Trophoblast cell (in vitro differentiated cells and primary cell): ENCODE measurements at places on chromosomes 5 and 9.

DNA sequence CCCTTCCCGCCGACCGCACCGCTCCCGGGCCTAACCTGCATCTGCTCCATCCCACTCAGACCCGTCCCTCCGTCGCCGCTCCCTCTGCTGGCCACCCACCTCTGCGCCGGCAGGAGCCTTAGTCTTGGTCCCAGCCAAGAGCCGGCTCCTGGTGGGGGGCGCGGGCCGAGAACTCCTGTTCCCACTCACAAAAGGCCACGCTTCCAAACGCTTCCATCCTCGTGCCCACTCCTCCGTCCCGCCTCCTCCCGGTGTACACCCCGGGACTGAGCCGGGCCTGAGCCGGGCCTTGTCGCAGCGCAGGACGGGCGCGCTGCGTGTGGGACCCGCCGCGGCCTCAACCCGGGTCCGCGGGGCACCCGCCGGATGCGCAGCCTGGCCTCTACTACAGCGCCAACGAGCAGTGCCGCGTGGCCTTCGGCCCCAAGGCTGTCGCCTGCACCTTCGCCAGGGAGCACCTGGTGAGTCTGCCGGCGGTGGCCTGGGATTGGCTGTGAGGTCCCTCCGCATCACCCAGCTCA, 7.5 kb downstream of the ADAMTS13 start:
- H3K27ac ChIP-seq = no peak overlapping the region
- peaks cover 5% of the 10 kb centered on the region for H3K27me3 ChIP-seq
- peak; percentile 41 for DNase-seq
- no peaks in the 10 kb centered on the region for H3K36me3 ChIP-seq

GRCh38 chr9:107211284-107211923, 71.7 kb upstream of the RAD23B start:
- H3K4me1 ChIP-seq = peaks cover 19% of the 10 kb centered on the region
- H3K36me3 ChIP-seq = no peaks in the 10 kb centered on the region
- DNase-seq = no peak
- H3K27ac ChIP-seq = no peak overlapping the region

DNA sequence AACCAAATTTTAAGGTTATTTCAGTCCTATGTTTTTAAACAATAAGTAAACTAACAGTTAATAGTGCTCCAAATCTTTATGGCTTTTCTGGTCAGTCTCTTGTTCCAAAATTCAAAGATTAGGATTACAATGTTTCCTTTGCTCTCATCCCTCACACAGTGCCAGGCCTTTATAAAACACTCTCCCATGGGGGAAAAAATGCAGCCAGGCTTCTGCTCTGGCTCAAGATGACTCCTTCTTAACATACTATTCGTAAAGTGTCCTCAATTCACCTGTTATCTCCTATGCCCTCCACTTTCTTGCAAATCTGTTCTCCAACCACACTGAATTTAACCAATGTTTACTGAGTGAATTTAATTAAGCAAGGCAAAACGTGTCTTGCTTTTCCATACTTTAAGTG, 1.4 kb downstream of the CEP120 start:
- peaks cover 3% of the 10 kb centered on the region for H3K4me1 ChIP-seq
- H3K4me3 ChIP-seq = no peak overlapping the region
- H3K27me3 ChIP-seq = no peaks in the 10 kb centered on the region

- H3K27ac ChIP-seq = no peak overlapping the region
- no peak for DNase-seq
- H3K36me3 ChIP-seq = no peaks in the 10 kb centered on the region
- no peaks in the 10 kb centered on the region for H3K27me3 ChIP-seq
- no peaks in the 10 kb centered on the region for H3K4me1 ChIP-seq
Measured at GRCh38 chr5:179915406-179915935, 7.8 kb upstream of the TBC1D9B start.

DNA sequence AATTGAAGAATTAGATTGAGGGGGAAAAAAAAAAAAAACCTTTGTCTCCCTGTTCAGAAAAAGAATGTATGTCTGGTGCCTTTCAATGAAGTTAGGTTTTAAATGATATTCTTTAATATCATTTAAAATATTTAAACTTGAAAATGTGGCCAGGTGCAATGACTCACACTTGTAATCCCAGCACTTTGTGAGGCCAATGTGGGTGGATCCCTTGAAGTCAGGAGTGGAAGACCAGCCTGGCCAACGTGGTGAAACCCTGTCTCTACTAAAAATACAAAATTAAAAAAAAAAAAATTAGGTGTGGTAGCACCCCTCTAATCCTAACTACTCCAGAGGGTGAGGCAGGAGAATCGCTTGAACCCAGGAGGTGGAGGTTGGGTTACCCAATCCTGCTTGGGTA, 111.1 kb upstream of the RASA1 start:
- H3K27ac ChIP-seq = no peak overlapping the region
- H3K4me3 ChIP-seq = no peak overlapping the region
- H3K4me1 ChIP-seq = no peaks in the 10 kb centered on the region
- no peaks in the 10 kb centered on the region for H3K36me3 ChIP-seq
- peak; percentile 48 for DNase-seq
- H3K27me3 ChIP-seq = no peaks in the 10 kb centered on the region

GRCh38 chr5:139660105-139660922, 12.2 kb downstream of the CXXC5 start:
- H3K27ac ChIP-seq = peak overlapping the region; percentile 92
- H3K4me1 ChIP-seq = peaks cover 77% of the 10 kb centered on the region
- H3K27me3 ChIP-seq = no peaks in the 10 kb centered on the region

GRCh38 chr9:113626735-113627495, 163.4 kb downstream of the RGS3 start:
- no peak overlapping the region for H3K4me3 ChIP-seq
- DNase-seq = no peak
- no peaks in the 10 kb centered on the region for H3K36me3 ChIP-seq
- H3K27me3 ChIP-seq = no peaks in the 10 kb centered on the region
- peaks cover 9% of the 10 kb centered on the region for H3K4me1 ChIP-seq
- no peak overlapping the region for H3K27ac ChIP-seq

DNA sequence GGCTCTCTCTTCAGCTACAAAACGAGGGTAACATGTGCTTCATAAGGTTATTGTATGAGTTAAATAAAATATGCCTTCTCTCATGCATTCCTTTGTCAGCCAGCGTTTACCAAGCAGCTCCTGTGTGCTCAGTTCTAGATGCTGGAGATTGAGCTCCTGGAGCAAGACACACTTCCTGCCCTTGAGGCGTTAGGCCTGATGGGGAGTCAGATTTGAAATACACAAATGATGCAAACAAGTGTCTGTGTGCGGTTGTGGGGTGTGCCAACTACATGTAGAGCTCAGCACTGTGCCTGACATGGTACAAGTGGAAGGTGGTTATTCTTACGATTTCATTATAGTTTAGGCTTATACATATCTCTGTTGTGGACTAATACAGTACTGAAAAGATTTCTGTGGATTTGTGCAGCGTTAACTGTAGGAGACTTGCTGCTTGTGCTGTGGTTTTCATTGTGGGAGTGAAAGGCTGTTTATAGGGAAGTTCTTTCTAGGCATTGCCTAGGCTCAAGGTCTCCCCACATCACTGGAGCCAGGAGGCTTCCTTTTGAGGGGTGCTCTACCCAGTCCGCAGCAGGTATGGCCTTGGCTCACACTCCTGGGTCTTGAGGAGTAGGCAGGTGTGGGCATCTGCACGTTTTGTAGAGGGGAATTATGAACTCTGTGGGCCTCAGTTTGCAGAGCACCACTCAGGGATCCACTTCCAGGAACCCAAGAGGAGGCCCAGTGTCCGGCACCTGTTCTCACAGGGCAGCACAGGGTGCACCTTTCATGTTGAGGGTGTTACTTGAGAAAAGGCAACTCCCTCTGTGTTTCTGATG, 39.8 kb upstream of the ANGPTL2 start:
- no peak for DNase-seq
- H3K36me3 ChIP-seq = no peaks in the 10 kb centered on the region
- no peak overlapping the region for H3K4me3 ChIP-seq
- no peak overlapping the region for H3K27ac ChIP-seq
- H3K4me1 ChIP-seq = peaks cover 10% of the 10 kb centered on the region

DNA sequence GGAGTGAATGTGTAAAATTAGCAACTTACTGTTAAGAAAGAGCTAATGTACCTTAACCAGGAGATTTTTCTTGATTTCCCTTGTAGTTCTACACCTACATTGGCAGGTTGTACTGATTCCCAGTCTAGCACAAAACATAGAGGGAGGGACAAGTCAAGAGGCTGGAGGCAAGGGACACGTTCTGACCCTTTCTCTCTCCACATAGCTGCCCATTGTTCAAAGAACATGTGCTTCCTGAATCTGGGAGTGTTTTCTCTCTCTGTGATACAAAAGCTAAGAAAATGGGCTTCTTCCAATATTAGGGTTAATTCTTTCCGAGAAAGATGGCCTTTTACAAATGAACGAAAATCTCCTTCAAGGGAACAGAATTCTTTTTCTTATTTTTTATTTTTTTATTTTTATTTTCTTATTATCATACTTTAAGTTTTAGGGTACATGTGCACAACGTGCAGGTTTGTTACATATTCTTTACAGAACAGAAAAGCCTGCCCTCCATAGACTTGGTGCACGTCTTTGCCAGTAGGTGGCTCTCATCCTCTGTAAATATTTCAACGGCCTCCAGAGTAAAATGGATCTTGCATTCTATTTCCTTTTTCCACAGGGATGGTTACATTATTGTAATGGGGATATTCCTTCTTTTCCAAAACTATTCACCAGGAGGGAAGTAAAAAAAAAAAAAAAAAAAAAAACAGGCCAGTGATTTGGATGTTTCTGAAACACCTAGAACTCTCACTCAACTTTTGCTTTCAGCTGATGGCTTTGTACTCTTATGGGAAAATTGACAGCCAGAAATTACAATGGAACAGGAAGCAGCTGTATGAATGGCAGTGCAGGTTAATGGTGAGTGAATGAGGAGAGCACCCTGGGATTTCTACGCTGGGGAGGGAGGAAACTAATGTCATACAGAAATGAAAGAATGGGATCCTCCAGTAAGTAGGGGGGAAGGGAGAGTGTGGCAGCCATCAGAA, 13.1 kb upstream of the IFNA5 start:
- peak; percentile 64 for DNase-seq
- H3K27me3 ChIP-seq = no peaks in the 10 kb centered on the region
- H3K36me3 ChIP-seq = peaks cover 2% of the 10 kb centered on the region
- H3K4me1 ChIP-seq = no peaks in the 10 kb centered on the region
- H3K27ac ChIP-seq = no peak overlapping the region

DNA sequence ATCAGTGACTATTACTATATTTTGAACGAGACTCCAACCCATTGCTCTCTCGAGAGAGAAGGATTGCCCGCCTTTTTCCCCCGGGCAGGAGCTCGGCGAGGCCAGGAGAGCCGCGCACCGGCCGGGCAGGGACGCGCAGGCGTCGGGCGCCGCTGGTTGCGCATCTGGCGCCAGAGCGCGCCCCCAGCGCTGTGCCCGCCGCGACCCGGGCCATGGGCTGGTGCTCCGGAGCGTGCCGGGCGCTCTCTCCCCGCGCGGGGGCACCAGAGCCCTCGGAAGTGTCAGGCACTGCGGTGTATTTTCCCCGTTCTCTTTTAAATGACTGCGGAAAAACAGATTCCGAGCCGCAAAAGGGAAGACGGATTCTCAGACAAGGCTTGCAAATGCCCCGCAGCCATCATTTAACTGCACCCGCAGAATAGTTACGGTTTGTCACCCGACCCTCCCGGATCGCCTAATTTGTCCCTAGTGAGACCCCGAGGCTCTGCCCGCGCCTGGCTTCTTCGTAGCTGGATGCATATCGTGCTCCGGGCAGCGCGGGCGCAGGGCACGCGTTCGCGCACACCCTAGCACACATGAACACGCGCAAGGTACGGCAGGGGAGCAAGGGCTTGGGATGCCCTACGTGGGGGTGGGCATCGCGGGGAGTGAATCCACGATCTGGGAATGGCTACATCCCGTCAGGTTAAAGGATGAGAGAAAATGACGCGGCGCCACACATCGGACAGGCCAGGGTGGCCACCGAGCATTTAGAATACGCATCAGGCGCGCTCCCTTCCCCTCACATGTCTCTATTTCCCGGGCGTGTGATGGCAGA, 1.1 kb upstream of the NTRK2 start:
- peaks cover 22% of the 10 kb centered on the region for H3K27me3 ChIP-seq
- H3K4me3 ChIP-seq = peak overlapping the region; percentile 79
- no peak overlapping the region for H3K27ac ChIP-seq
- DNase-seq = peak; percentile 71
- H3K36me3 ChIP-seq = no peaks in the 10 kb centered on the region
- H3K4me1 ChIP-seq = peaks cover 26% of the 10 kb centered on the region

DNA sequence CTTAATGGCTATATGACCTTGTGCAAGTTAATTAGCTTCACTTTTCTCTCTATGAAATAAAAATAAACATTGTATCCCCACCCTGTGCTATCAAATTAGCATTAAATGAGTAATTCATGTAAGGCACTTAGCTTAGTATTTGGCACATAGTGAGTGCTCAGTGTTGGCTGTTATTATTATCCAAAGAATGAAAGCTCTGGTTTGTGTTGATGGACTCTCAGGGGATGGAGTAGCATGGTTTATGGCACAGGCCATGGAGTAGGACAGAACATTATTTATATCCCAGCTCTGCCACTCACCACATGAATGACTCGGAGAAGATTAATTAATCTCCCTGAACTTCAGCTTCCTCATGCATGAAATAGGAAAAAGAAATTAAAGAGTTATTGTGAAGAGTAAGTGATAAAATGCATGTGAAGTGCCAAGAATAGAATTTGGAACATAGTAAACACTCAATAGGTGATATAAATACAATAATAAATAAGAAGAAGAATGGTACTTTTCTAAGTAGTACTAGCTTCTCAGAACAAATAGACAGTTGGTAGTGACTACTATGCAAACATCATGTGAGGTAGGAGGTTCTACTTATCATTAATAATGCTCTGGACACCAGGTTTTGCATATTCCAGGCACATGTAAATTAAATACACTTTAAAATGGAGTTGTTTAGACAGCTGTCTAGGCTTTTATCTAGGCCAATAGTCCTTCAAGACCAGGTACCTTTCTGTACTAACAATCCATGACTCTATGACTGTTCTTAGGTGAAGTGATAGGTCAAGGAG, 146.4 kb downstream of the GRIA1 start:
- no peaks in the 10 kb centered on the region for H3K36me3 ChIP-seq
- H3K4me3 ChIP-seq = no peak overlapping the region
- no peaks in the 10 kb centered on the region for H3K27me3 ChIP-seq

- H3K4me3 ChIP-seq = no peak overlapping the region
- H3K27me3 ChIP-seq = no peaks in the 10 kb centered on the region
- H3K27ac ChIP-seq = no peak overlapping the region
- H3K36me3 ChIP-seq = no peaks in the 10 kb centered on the region
- no peak for DNase-seq
Measured at GRCh38 chr9:5357431-5358105, 17.9 kb upstream of the RLN1 start.

- H3K36me3 ChIP-seq = no peaks in the 10 kb centered on the region
Measured at GRCh38 chr5:148853868-148854267, 27.5 kb downstream of the ADRB2 start.

- H3K27ac ChIP-seq = no peak overlapping the region
- no peaks in the 10 kb centered on the region for H3K27me3 ChIP-seq
- no peak for DNase-seq
- no peaks in the 10 kb centered on the region for H3K4me1 ChIP-seq
Measured at GRCh38 chr5:50501491-50502228, 60.6 kb upstream of the EMB start.

- DNase-seq = no peak
- H3K27ac ChIP-seq = no peak overlapping the region
- no peaks in the 10 kb centered on the region for H3K27me3 ChIP-seq
Measured at GRCh38 chr9:109192732-109193361, 25.8 kb upstream of the FRRS1L start.
